Stimulated activated CD8-positive, alpha-beta memory T cell treated with anti-CD3 and anti-CD28 coated beads, Interleukin-4, amount 100 ng/mL, for 24 hours (primary cell): ENCODE measurements at places on chromosomes 7 and 10.

DNA sequence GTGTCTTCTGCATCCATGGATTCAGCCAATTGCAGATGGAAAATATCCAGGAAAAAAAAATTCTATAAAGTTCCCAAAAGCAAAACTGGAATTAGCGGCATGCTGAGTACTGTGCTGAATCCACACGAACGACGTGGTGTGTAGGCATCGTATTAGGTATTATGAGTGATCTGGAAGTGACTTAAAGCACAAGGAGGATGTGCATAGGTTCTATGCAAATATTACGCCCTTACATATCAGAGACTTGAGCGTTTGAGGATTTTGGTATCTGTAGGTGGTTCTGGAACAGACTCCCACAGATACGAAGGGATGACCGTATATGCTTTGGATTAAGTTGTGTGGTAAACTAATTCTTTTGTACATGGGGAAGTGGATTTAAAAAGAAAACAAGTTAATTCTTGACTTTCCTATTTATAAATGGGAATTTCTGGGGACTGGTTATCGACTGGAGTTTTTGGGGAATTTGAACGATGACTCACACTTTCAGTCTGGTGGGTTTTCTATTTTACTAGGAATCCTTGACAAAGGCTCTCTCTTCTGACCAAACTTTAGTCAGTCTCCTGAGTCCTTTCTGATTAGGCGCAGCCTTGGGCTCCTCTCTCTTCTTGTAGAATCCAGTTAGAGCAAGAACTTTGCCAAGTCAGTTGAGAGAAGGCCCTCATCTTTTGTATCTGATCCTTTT, 5.4 kb upstream of the NUB1 start:
- no peak for DNase-seq

GRCh38 chr7:116953906-116954838, 871 bp downstream of the ST7 start:
- DNase-seq, result peak; percentile 5

- no peak for DNase-seq
These were observed 4.0 kb downstream of the CLRN3 start for GRCh38 chr10:127888521-127889312.

- DNase-seq, result no peak
These were observed 60.6 kb upstream of the LAMB1 start for GRCh38 chr7:108063520-108063933.
